ENCODE measurements at places on chromosomes 6 and 20.

DNA sequence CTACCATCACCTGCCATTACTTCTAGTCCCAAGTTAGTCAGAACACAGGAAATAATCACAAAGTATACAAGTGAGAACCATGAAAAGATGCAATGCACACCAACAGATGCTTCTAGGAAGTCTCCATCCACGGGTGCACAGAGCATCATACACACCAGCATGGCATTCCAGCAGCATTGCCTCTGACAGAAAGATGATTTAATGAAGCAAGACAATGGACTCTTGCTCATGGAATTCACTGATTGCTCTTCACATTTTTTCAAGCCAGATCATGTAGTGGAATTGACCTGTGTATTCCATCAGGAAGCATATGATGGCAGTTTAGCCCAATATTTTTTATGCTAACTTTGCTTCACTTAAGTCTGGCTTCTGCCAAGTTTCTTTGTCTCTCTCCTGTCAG is 406.3 kb upstream of the RGS17 start:
- no peak for DNase-seq

DNA sequence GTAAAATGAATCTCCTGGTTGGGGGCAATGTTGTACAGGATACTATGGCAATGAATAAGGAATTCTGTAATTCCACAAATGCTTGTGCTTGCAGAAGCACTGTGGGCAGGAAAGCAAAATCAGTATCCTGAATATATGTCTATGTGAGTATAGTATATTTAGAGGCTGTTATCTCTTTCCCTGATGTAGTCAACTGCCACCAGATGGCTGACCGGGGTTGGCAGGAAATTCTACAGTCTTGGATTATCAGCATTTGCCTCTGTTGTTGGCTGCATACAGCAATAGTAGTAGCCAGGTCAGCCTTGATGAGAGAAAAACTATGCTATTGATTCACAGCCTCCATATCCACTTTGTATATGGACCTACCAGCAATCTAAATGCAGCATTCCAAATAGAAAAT is 425.1 kb upstream of the JAG1 start:
- no peak for DNase-seq

- DNase-seq = no peak
These were observed 46.8 kb upstream of the UNC93A start for GRCh38 chr6:167244064-167244960.

GRCh38 chr20:24773751-24774201 is 175.3 kb upstream of the CST7 start:
- no peak for DNase-seq

- DNase-seq = no peak
These were observed 42.2 kb downstream of the PKIB start for GRCh38 chr6:122652431-122652830.

DNA sequence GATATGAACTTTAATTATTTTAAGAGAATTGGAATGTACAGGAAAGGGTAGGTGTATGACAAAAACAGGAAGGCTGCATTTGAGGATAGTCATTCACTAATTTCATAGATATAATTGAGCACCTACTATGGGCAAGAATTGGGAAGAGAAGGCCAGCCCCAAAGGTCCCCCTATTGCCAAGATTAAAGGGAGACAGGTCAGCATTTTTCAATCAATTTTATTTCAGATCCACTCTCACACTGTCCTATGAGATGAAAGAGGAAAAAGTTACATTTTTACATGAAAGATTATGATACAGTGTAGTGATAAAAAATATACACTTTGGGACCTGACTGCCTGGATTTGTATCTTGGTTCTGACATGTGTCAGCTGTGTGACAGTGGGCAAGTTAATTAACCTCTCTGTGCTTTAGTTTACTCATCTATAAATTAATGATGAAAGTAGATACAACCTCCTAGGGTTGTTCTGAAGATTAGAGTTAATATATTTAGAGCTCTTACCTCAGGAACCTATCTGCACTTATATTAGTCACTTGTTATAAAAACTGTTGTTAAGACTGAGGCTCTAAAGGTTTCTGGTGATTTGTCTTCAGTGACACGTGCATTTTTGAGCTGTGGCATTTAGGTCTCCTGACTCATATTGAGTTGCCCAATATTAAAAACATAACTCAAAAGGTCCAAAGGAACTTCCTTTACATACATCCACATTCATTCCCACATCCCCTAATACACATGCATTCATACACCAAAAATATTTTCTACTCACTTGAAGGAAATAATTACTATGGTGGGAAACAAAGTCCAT is 45.7 kb downstream of the SCGN start:
- DNase-seq = no peak

- DNase-seq = no peak
These were observed 213.9 kb downstream of the SOX4 start for GRCh38 chr6:21807299-21808044.

- no peak for DNase-seq
These were observed 331.8 kb downstream of the PRL start for GRCh38 chr6:21965016-21965415.

- no peak for DNase-seq
These were observed 178.1 kb downstream of the BACH2 start for GRCh38 chr6:90118581-90118980.
